ENCODE measurements at places on chromosomes 3 and 15.

GRCh38 chr15:74007820-74008371 is 13.4 kb downstream of the PML start:
- no peak for DNase-seq

DNA sequence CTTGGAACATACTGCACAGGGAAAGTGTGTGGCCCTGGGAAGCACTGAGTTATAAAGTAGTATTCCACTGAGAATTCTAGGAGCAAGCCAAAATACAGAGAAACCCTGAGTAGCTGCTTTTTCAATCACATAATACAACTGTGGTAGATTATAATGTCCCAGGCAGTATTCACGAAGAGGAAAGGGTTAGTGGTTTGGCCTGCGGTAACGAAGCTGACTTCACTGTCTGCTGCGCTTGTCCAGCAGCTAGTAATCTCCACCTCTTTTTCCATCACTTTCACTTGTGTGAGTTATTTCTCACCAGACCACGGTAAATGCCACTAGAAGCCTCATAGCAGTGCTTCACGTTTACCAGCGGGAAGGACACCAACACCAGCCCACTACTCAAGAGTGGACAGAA is 34.4 kb downstream of the RPL39L start:
- no peak for DNase-seq

DNA sequence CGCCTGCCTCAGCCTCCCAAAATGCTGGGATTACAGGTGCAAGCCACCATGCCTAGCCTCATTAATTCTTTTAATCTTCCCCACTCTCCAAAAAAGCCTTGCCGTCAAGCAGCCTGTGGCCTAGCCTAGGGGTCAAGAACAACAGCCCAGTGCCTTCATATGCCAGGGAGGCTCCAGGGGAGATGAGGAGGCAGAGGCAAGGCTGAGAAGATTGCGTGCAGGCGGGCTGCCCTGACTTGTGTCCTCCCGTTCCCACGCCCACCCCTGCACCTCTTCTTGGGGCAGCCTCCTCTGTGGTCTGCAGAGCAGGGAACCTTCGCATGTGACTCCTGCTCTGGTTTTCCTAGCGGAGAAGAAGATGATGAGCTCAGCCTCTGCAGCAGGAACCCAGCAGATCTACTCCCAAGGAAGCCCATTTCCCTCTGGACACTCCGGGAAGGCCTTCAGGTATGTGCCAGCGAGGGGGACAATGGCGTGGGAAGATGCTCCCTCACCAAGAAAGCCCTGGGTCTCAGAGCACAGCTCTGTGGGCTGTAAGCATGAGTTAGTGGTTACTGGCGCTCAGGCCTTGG is 118.5 kb upstream of the ABHD17C start:
- no peak for DNase-seq

DNA sequence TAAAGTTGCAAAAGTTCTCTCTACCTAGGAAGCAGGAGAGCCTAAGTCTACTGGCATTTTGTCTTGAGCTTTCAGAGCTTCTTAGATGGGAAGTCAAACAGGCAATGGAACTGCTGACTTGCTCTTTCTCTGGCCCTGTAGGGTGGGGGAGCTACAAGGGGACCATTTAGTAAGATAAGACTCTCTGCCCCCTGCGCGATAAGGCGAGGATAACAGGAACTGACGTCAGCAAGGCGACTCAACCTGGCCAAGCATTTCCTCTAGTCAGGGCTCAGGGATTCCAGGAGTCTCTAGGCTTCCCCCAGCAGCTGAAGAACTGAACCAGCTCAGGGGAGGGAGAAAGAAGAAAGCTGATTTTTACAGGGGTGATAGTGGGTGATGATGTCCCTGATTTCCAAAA is 5.8 kb downstream of the RARB start:
- no peak for DNase-seq

- DNase-seq, result no peak
Observed at GRCh38 chr3:192516820-192517219, 210.5 kb downstream of the FGF12 start.

DNA sequence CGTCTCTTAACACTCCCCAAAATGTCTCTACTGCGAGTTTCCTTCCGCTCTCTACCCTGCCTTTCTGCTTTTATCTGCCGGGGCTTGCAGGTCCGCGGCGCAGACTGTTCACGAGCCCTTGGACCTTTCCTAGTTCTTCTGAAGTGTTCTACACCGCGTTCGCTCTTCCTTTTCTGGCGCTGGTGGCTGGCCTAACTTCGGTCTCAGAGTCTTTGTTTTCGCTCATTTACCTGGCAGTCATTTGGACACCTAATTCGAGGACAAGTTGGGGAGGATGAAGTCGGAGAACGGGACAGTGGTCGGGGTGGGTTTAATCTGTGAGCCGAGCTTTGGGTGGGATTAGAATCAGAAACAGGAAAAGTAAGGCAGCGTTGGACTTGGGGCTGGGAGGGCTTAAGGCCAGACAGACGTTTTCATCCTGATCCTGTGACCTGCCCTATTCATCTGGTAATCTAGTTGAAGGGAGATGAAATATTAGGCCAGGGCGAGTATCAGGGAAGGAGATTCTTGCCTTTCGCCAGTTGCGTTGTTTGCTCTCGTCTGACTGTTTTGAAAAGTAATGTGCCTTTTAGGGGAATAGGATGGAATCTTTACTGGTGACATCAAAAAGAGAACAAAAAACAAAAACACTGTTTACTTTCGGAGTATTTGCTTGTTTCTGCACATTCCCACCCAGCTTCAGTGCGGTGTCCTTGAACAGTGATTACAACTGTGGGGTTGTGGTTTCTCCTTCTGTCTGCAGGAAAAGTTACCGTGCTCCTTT is 1.8 kb downstream of the DIPK2A start:
- no peak for DNase-seq

DNA sequence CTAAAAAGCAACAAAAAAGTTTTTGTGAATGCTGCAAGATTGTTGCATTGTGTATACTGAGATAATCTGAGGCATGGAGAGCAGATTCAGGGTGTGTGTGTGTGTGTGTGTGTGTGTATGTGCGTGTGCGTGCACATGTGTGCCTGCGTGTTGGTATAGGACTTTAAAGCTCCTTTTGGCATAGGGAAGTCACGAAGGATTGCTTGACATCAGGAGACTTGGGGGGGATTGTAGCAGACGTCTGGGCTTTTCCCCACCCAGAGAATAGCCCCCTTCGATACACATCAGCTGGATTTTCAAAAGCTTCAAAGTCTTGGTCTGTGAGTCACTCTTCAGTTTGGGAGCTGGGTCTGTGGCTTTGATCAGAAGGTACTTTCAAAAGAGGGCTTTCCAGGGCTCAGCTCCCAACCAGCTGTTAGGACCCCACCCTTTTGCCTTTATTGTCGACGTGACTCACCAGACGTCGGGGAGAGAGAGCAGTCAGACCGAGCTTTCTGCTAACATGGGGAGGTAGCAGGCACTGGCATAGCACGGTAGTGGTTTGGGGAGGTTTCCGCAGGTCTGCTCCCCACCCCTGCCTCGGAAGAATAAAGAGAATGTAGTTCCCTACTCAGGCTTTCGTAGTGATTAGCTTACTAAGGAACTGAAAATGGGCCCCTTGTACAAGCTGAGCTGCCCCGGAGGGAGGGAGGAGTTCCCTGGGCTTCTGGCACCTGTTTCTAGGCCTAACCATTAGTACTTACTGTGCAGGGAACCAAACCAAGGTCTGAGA is 4.7 kb downstream of the BHLHE40 start:
- peak; percentile 56 for DNase-seq

GRCh38 chr3:187291512-187292132 is at the start of gene MASP1:
Gene MASP1, minus strand, starts transcription at chr3:187291737. Its CDS starts 105 bp downstream, at chr3:187291632.
- no peak for DNase-seq

- no peak for DNase-seq
Observed at GRCh38 chr15:23422946-23423708, 23.9 kb downstream of the GOLGA6L2 start.

DNA sequence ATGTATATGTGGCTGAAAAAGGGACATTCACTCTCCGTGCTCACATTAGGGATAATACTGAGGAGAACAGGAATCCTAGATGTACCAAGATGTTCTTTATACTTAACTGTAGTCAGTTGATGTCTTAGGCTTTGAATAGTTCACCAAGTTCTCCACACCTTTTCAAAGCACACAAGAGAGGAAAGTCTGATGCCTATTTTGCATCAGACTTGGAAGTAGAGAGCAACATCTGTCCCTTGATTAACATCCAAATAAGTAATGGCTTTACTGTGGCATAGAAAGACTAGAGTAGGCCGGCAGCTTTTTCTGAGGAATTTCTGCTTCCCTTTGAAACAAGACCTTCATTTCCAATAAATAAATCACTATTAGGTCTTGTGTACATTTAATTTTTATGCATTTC is 34.0 kb downstream of the PIGB start:
- DNase-seq, result no peak

GRCh38 chr3:24756101-24756888 is 261.6 kb upstream of the THRB start:
- DNase-seq, result no peak

- DNase-seq, result no peak
Observed at GRCh38 chr3:179957264-179957845, 79.4 kb downstream of the PEX5L start.

DNA sequence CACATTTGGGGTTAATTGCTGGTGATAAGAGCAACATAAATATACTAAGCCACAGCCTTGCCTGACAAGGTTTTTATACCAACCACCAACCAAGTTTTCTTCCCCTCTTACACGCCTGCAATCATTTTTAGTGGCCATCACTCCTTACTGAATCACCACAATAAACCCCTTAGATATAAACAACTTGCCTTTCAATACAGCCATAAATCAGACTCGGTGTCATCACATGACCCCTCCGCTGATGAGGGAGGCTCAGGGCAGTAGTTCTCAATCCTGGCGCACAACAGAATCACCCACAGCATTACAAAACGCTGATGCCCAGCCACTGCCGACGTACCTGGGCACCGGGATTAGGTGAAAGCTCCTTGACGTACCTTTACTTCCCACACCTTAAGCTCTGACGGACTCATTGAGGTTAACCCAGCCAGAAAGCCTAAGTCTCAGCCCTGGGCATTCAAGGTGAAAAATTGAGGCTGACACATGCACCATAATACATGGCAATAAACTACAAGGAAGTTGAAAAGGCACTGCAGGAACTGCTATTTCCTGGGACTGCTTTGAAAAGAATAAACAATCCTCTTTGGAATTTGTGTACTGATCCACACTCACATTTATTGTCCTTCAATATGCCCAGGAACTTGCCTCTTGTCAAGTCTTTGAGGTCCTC is 17.1 kb downstream of the ADCY5 start:
- DNase-seq, result no peak

GRCh38 chr3:106268696-106269095 is 399.9 kb upstream of the CBLB start:
- DNase-seq, result no peak

DNA sequence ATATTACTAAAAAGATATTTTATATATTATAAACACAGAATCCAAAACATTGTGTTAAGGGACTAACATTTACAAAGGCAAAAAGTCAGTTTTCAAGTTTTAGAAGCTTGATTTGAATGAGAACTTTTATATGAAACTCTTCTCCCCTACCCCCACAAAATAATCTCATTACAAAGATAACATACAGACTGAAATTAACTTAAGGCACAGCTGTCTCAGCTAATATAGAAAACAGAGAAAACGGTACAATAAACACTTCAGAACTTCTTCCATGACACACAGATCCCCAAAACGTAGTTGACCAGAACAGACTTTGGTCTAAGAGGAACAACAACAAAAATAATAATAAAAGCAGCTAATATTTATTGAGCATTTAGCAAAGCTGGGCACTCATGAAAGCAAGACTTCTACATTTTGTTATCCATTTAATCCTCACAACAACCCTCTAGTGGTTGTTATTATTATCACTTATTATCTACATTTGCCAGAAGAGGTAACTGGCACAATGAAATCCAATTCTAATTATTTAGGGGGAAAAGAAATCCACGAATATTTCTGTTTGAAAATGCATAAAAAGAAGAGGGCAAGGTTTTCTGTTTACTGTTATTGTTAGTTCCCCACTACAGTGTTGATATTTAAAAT is 68.1 kb downstream of the PFN2 start:
- DNase-seq, result no peak

DNA sequence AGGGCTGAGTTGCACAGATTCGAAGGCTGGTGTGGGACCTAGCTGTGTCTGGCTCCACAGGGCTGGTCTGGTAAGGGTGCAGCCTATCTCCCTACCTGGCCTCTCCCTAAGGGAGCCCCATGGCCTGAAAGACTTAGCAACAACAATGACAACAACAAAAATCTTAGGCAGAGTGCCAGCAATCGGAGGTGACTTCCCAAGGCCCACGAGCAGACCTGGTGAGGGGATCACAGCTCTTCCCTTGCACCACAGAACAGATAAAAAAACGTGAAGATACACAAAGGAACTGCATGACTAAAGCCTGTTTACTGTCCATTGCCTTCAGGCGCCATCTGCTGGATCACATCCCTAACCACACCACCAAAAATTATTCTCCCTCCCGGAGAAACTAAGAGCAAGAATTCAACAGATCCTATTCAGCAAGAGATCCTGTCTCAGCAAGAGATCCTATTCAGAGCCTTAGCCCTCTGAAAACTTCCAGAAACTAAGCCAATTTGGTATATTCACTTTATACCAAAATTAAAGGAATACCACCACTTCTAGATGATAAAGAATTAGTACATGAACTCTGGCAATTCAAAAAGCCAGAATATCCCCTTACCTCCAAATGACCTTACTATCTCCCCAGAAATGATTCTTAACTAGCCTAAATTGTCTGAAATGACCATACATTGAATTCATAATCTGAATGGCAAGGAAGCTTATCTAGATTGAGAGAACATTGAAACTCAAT is 24.1 kb upstream of the OR5K4 start:
- DNase-seq, result peak; percentile 26

- DNase-seq, result no peak
Observed at GRCh38 chr15:39362821-39363561, 217.9 kb upstream of the THBS1 start.

DNA sequence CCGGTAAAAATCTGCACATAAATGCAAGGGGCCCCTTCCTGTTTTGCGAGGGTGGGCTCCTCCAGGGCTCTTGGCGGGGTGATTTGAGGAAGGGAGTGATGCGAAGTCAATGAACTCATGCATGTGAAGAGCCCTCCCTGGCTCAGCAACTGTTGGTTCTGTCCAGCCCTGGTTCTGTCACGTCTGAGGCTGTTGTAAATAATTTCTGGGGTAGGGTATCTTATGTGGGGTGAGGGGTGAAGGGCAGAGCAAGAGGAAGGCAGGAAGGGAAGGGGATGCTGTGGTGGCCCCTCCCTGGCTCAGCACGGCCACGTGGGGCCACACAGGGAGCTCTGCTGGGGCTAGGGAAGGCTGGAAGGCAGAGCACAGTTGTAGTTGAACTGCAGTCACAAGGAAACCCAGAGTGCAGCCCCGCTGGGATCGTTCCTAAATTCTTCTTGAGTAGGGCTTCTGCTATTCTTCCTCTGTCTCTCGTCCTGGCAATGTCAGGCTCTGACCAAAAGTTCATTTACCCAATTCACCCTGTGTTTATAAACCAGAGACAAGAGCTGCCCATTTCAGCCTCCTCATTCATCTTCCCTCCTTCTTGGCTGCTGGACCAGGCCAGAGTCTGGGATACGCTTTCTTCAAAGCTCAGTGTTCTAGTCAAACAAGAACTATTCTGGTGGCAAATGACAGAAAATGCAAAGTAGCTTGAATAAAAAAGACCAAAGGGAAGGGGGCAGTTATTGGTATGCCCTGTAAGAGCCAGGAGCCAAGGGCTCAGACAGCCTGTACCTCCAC is 14.8 kb upstream of the TOPBP1 start:
- no peak for DNase-seq

GRCh38 chr15:60313906-60314305 is 83.9 kb downstream of the ANXA2 start:
- DNase-seq, result no peak
